ENCODE measurements at places on chromosomes 5 and 9.

- no peak for DNase-seq
Measured at GRCh38 chr5:110324876-110325275, 401.6 kb downstream of the TMEM232 start.

GRCh38 chr9:135070964-135071735, 16.3 kb upstream of the OLFM1 start:
- no peak for DNase-seq

DNA sequence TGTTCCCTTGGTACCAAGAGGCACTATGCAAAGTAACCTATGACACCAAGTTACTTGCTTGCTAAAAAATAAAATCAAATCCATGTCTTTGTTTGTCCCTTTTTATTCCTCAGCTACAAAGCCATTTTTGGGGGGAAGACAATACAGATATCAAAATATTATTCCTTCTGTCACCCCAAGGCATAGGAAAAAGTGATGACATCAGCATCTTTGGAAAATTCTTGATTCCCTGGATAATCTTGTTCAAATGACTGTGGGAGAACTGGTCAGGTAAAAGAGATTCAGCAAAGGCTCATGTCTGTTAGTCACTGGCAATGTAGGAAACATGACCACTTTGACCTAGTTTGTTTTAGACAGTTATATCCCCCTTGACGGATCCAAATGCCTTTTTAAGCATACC, 373.1 kb downstream of the MAT2B start:
- no peak for DNase-seq

- no peak for DNase-seq
Measured at GRCh38 chr5:36447776-36448175, 146.1 kb upstream of the RANBP3L start.

DNA sequence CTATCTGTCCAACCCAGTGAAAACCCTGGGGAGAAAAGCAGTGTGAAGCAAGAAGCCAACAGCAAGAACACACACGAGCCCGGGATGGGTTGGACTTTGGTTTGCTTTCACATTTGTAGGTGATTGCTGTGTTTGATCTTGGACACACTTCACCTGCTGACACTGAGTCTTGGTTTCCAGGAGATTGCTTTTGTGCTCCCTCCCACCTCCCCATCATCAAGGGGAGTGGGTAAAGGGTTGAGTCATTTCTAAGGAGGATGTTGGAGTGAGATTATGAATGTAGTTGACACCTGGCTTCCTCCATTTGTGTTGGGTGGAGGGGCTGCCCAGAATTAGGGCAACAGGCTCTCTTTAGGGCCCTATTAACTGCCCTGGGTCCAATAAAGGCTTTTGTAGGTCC, 37.5 kb downstream of the ANKDD1B start:
- DNase-seq, result peak; percentile 27

DNA sequence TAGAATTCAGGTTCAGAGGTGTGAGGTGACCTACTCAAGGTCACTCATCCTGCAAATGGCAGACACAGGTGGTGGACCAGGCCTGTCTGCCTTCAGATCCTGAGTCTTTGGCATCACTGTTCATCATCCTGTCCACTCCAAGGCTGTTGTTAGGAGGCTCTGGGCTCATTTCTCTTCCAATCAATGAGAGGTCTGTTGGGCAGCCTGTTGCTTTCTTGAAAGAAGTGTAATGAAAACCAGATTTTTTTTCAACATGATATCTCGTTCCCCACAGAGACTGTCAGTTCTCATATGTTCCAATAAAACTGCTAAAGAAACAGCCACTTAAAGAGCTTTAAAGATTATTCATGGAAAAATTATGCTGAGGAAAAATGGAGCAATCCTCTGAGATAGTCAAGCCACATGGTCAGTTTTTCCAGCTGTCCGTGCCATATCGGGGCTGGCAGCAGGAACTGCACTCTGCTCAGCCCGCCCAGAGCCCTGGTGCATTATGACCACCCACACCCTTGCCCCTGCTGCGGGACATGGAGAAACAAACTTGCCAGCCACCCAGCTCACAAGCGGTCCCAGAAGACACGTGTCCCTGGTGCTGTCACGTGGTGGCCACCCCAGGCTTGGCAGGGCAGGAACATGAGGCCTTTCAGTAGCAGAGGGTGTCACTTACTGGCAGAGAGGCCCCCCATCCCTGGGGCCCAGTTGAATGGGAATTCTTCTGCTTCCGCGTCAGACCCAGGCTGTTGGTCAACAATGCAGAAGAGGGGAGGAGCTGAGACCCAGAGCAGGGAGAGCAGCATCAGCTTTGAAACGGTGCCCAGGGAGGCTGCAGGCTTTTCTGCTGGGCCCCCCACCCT, 63.7 kb upstream of the ANGPTL2 start:
- DNase-seq, result no peak

DNA sequence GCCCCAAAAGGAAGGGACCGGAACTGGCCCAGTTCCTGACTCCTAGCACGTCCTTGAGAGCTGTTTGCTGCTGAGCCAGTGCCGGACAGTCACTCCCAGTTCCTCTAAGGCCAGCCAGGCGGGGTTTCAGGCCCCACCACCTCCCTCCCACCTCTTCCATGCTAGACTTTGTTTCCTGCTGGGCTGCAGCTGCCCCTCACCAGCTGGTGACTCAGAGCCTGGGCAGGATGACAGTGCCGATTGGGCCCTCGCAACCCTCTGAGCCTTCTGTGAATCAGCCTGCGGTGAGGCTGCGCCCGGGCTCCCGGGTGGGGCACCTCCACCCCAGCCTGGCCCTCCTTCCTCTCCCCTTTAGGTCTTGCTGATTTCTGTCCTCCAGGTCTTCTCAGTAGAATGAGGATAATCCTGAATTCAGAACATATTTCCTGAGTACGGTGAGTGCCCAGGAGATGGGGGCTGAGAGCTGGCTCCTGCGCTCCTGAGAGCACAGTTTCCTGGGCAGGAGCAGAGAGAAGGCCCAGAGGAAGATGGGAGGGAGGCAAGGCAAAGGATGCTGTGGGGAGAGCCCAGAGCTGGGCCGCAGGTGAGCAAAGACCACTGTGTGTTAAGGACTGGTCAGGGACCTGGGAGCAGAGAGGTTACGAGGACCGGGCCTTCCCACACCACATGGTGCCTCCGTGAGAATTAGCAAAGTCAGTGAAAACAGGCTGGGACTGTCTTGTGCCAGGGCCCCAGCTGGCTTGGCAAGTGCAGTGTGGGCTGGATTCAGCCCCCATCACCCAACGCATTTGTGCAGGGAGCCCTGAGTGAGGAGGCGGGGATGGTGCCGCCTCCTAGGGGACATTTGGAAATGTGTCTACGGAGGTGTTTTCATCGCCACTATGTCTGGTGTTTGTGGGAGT, 32.9 kb upstream of the STXBP1 start:
- DNase-seq, result no peak

DNA sequence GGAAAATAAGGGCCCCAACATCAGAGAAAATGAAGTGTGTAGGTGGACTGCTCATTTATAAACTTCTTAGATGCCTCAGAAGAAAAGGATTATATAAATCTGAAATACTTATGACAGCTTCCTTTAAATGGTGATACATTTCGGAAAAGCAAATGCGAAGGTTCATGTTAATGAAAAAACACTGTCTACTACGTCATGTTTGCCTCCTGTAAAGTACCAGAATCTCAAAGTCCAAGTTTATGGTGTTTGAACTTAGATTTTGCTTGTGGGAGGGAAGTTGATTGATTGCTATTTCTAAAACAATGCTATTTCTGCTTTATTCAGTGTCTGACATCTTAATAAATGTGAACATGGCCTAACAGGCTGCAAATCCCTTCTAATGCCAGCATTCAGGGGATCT, 514.6 kb downstream of the ZNF608 start:
- no peak for DNase-seq

DNA sequence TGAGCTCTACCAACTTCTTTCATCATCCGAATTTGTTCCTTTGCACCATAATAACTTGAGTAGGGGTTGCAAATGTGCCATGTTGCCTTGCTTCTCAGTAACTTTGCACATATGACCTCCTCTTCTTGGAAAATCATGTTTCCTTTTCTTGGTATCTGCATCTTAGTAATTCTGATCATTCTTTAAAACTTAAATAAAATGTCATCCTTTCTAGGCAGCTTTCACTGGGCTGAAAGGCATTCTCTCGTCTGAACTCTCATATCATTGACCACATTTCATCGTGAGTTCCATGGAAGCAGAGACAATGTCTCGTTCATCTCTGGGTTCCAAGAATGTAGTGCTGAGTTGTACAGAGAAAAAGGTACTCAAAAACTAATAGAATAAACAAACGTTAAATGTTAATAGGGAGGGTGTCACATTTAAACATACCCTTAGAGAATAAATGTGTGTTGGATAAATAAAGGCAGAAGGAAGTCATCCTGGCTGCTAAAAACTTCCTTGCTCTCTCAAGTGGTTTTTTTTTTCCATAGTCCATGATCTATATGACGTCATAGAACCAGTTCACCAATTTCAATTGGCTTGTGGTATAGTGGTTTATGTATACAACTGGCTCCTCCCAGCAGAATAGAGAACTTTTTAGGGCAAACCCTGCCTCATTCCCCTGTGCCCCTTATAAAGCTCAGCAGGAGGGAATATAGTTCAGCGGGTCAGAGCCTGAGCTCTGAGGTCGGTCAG, 218.1 kb upstream of the TRIM32 start:
- DNase-seq, result no peak

DNA sequence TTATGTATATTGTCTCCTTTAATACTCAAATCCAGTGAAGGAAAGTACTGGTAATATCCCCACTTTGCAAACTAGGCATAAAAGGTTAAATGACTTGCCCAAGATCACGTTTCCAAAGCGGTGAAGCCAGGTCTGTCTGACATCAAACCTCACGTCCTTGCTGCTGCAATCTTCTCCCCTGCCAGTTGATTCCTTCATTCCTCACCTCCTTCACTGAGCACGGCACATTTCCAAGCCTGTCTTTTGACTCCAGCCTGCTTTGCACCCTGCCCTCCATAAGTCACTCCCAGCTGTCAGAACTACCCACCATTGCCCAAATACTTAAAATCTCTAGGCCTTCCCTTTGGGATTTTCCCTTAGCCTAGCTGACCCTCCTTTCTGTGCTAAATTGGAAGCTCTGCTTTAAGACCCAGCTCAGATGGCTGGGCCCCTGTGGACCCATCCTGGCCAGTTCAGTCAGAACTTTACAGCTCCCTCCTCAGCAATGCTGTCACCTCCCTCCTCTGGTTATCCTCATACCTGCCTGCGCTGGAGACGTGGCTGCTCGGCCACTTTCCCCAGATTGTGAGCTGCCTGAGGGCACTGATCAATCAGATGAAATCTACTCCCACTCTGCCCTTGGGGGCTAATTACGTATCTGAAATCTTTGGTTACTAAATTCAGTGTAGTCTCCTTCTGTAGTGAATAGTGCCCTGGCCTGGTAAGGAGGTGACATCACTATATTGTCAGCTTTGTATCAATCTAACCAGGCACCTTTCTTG, 51.2 kb downstream of the SLC36A1 start:
- no peak for DNase-seq

DNA sequence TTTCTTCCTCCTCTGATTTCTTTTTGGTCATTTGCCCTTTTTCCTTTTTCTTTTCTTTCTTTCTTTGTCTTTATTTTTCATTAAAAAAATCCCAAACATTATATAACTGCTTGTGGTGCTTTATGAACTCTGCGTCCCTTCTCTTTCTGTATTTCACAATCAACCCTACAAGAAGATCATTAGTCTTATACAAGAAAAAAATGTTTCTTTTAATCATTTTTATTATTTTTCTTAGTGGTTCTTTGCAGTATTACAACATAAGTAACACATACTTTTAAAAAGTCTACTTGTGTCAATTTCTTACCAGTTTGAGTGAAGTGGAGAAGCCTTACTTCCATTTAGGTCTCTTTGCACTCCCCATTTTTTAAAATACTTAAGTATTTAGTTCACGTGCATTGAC, 212.7 kb upstream of the SMC2 start:
- DNase-seq, result no peak

- DNase-seq, result no peak
Measured at GRCh38 chr5:130616161-130616560, 548.9 kb downstream of the HINT1 start.

DNA sequence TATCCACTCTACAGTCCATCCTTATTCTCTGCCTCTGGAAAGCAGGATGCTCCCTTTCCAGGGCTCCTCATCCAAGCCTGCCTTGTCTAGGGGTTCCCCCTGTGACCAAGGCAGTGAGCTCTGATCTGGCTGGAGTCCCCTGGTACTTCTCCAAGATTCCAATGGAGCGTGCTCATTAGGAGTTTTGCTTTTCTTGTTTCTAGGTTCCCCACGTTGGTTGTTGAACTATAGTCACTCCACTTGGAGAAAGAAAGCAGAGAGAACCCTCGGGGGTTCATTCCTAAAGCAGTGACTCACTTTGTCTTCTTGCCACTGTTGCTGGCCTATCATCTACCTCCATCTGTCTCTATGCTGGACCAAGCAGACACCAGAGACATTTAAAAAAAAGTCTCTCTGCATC, 192.6 kb downstream of the TLE4 start:
- DNase-seq, result no peak

- DNase-seq, result no peak
Measured at GRCh38 chr5:109812698-109813097, 123.0 kb downstream of the MAN2A1 start.

GRCh38 chr5:160555971-160556631, 134.4 kb downstream of the PTTG1 start:
- DNase-seq, result no peak

GRCh38 chr5:133996683-133997252, 8.0 kb downstream of the VDAC1 start:
- no peak for DNase-seq

GRCh38 chr9:34896112-34896511, 62.0 kb upstream of the PHF24 start:
- DNase-seq, result no peak

GRCh38 chr9:86303316-86303975, 21.1 kb upstream of the ISCA1 start:
- DNase-seq, result no peak

DNA sequence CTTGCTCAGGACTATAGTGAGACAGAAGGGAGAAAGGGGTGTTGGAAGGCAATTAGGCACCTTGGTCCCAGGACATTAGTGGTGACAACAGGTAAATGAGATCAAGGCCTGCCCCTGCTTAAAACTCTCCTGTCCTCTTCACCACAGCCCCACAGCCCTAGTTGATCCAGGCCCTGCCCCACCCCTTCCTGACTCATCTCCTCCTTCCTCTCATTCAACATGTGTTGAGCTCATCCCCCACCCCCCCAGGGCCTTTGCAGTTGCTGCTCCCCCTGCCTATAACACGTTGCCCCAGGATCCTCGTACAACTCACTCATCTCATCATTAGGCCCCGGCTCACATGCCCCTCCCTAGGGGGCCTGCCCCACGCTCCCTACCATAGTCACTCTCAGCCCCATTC, 66.8 kb downstream of the TSPAN17 start:
- no peak for DNase-seq

GRCh38 chr5:119367502-119368237, 11.9 kb downstream of the TNFAIP8 start:
- DNase-seq, result no peak
